ENCODE measurements at places on chromosomes 3 and 15.

DNA sequence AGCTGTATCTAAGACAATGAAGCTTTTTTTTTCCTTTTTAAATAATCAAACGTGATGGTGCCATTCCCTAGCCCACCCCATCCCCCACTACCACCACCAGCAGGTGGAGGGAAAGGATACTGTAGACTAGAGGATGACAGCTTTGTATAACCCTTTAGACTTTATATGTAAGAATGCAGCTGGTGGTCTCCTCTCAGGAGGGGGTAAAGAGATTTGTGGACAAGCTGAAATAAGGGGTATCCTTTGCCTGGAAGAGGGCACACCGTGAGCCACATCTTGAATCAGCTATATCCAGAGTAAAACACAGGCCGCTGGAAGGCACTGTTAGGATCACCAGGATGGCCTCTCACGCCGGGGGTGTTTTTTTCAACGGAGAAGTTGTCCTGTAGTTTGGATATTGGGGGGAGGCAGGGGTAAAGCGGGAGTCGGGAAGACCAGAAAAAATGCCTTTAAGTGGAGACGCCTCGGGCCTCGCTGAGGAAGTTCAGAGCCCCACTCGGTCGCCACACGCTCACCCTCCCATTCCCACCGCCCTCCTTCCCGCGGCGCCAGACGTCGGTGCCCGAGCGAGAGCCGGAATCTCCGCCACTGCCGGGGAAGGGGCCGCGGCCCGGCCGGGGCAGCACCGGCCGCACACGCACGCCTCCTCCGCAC is 986 bp downstream of the KPNA4 start:
- peak; percentile 21 for DNase-seq

- peak; percentile 32 for DNase-seq
These were observed 193.3 kb upstream of the SLCO3A1 start for GRCh38 chr15:91660174-91660649.

DNA sequence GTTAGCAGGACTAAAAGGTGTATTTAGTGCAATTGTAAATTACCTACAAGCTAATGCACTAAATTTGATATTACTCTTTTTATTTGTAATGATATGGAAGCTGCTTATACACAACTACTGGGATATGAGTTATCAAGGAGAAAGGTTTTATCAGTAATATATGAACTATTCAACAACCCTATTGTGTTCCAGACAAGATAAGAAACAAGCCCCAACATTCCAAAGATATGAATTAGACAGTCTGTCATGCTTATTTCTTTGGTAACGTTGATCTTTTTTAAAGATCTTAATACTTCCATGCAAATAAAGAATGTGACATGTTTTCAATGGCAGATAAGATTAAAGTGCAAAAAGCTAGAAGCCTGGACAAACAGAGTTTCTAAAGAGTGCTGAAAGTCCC is 314.0 kb upstream of the THBS1 start:
- DNase-seq: no peak

- no peak for DNase-seq
These were observed 1.5 kb upstream of the SH3GL3 start for GRCh38 chr15:83445643-83446042.
